ENCODE measurements at places on chromosomes 12 and 14. TPM values are rescaled to one million over a fixed set of nuclear protein-coding genes. Genes with fewer than 3 reads are reported as not detected.

The MIPOL1 gene
- 22.8 TPM for total RNA-seq

- no peak for DNase-seq
Measured at GRCh38 chr12:94488463-94488862, 28.8 kb upstream of the CEP83 start.

- no peak for DNase-seq
Measured at GRCh38 chr14:97946240-97946639, 1149.1 kb downstream of the VRK1 start.

The NKX2-1 gene
- not detected for total RNA-seq

The TTC7B gene
- 17.9 TPM for total RNA-seq

DNA sequence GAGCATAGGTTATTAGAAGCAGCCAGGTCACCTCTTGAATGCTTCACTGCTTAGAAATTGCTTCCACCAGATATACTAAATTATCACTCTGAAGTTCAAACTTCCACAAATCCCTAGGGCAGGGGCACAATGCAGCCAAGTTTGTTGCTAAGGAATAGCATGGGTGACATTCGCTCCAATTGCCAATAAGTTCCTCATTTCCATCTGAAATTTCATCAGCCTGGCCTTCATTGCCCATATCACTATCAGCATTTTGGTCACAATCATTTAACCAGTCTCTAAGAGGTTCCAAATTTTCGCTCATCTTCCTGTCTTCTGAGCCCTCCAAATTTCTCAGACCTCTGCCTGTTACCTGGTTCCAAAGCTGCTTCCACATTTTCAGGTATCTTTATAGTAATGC is 356.1 kb downstream of the DAD1 start:
- no peak for DNase-seq

DNA sequence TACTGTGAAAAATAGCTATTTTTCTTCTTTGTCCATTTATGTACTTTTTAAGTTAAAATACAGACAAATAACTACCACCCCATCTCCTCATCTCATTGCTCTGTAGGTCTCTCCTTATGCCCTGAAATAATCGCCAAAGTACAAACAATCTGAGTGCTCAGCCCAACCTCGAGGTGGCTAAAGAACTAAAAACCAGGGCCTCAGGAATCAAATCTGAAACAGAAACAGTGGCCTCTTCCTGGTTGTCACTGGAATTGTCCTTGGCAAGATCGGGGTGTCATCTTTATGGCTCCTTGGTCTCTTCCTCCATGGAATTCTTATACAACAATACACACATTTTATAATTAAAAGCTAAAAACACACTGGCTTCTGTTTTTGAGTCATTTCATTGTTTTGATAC is 182.4 kb downstream of the ASCL1 start:
- no peak for DNase-seq

The TSPAN11 gene
- total RNA-seq: 0.51 TPM

DNA sequence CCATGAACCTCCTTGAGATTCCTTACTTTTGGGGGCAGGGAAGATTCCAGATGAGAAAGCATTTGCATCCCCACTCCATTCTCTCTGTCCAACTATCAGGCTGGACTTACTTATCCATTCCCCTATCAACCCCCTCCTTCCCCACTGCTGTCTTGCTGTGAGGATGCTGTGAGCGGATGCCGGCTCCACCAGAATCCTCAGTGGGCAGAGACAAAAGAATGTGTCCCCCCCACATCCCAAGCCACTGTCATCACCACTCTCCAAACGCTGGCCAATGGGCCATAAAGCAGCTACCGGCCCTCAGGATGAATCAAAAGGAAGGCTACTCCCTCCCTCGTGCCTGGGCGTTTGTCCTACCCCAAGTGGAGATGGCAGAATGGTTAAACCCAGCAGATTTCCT is 173.0 kb upstream of the NTF3 start:
- no peak for DNase-seq

The HOXC11 gene
- not detected for total RNA-seq

The SERPINA9 gene
- not detected for total RNA-seq

- no peak for DNase-seq
Measured at GRCh38 chr14:101078170-101078891, 174.8 kb upstream of the RTL1 start.

The OR2AP1 gene
- total RNA-seq: not detected

GRCh38 chr12:109645194-109645593 is 68.4 kb upstream of the FAM222A start:
- no peak for DNase-seq

The MOK gene
- 1.0 TPM for total RNA-seq

The DDX11 gene
- 0.77 TPM for total RNA-seq

DNA sequence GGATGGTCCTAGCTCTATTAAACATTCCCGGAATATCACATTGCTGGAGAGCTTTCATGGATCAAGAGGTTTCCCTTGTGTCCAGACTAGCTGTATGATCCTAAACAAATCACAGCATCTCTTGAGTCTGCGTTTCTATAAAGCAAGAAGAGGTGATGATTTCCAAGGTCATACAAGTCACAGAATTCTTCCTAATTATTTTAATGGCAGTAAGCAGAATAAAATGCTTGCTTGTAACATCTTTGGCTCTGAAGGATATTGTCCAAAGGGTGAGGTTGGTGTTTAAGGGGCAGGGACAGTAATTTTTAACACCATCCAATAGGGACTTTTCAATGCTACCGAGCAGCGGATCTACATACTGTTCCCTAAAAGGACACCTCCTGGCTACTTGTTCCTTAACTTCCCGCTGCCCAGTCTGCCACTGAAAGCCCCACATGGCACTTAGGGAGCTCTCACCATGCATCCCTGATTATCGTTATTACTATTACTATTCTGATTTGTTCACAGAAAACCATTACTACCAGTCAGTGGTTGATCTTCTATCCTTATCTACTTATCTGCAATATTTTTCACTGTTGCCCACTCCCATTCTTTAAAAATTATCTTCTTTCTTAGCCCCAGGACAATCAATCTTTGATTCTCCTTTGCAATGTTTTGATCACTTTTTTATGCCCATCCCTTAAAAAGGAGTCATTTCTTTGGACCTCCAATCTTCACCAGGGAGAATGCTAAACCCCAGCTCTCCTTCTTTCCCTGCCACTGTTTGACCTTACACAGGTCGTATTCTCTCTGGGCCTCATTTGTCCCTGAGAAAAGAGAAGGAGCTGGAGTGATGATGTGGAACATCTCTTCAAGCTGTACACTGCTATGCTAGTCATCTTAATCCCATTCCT is 4.0 kb upstream of the PCED1B start:
- no peak for DNase-seq

The ZC2HC1C gene
- 4.7 TPM for total RNA-seq

The VRTN gene
- not detected for total RNA-seq

- no peak for DNase-seq
Measured at GRCh38 chr14:34340025-34340625, 121.9 kb downstream of the SPTSSA start.

DNA sequence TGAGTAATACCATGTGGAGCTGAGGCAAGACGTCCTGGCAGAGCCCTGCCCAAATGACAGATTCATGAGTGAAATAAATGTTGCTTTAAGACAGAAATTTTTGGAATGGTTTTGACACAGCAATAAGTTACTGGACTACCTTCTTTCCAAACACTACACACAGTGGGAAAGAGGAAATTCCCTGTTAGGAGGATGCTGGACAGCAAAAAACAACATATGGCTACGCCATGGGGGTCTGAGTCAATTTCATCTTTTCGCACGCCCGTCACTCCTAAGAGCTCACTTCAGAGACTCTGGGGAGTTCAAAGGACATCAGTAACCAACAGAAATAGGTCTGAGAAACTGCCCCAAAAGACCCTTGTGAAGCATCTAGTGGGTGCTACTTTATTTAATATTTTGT is 55.4 kb downstream of the TMEM132C start:
- no peak for DNase-seq

- no peak for DNase-seq
Measured at GRCh38 chr12:111741235-111741812, 25.4 kb upstream of the ALDH2 start.

DNA sequence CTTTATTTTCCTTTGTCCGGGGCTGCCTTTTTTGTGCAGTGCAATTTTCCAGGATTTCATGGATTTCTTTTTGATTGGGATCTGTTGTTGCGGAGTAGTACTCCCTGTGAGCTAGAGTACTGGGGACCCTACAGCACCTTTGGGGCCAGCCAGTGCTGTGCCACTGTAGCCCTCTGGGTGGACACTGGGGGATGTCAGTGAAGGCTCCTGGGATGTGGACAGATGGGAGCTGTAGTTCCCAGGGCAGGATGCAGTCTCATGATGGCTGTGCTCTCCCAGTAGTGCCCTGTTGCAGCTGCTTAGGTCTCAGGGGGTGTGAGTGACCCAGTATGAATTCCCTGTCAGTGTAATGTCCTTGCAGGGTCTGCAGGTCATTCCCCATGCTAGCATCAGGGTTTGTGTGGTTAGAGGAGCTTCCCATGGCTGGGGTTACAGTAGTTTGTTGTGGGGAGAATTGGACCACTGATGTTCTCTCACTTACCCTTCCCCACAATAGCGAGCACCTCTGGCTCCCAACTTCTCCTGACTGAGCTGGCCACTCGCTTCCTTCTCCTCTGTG is 72.2 kb downstream of the BRMS1L start:
- no peak for DNase-seq

DNA sequence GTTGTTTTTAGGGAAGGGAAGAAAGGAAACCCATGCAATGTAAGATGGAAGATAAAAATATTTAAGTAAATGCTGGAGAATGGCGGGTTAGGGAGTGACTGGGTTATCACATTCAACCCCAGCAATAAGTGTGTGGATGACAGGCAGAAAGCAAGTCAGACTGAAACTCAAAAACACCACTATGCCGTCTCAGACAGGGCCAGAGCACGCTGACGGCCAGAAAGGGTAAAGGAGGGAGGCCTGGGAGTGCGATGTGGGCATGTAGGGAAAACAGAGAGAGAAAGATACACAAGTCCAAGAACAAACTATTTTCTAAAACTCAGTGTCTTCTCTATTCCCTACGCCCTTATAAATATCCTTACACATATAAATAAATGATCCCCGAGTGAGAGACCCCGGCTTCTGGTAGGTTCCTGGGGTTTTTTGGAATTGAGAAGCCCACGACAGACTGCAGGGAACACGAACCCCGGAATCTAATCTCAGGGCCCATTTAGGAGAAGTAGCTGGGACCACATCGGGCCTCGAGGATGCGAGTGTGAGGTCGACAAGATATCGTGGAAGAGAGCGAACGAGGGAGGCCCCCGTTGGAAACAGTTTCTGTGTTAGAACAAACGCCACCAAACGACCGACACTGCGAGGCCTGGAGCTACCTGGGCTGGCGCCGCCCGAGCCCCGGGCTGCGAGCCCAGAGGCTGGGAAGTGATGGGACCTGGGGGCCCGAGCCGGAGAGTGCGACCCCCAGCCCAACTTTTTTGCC is 735 bp upstream of the OTX2 start:
- no peak for DNase-seq

DNA sequence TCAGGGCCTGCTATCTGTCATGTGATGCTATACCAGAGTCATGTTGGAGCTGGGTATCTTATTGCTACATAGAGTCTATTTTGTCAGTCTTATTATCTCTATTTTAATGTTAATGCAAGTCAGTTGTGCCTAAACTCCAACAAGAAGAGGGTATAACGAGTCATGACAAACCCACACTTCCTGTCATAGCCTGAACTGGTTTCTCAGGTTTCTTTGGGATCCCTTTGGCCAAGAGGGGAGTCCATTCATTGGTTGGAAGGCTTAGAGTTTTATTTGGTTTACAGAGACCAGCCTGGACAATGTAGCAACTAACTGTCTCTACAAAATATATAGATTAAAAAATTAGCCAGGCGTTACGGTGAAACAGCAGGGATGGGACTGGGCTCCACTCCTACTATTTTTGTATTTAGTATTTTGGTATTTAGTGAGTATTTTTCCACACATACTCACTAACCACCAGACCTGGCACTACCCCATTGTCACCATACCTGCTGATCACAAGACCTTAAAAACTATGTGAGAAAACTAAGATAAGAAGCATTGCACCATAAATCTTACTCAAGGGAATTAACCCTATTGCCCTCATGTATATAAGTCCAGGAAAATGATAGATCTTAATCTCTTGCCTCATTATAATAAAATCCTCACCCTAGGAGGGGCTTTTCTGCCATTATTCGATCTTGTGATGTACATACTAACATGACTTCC is 387.5 kb downstream of the IPO8 start:
- DNase-seq: no peak

DNA sequence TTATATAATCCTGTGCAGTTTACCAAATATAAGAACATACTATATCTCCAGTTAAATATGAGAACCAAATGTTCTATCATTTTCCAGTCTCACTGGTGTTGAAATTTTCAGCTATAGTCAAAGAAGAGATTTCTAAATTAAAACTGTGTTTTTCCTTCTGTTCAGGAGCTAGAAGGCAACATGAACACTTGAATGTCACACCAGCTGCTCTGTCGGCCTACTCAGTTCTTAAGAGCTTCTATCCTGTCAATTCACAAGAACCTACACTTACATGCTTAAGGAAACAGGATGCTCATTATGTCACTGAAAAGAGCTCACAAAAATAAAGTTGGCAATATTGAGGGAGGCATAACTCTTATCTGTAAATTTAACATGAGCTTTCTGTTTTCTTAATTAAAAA is 43.1 kb downstream of the ATP2B1 start:
- no peak for DNase-seq

DNA sequence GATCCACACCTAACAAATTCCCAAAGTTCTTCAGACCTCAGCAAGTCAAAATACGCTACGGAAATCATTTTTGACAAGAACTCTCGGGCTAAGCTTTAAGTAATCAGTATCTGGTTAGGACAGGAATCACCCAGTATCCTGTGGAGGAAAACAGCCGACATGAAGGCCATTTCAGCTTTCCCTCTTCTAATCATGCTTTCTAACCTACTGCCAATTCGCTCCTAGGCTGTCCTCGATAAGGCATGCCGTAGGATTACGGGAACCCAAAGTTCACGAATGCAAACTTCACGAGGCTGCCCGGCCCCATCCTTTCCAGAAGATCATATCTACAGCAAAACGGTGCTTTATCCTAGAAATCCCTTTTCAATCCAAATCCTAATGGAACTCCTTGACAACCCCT is 81.8 kb upstream of the PTPRB start:
- no peak for DNase-seq

DNA sequence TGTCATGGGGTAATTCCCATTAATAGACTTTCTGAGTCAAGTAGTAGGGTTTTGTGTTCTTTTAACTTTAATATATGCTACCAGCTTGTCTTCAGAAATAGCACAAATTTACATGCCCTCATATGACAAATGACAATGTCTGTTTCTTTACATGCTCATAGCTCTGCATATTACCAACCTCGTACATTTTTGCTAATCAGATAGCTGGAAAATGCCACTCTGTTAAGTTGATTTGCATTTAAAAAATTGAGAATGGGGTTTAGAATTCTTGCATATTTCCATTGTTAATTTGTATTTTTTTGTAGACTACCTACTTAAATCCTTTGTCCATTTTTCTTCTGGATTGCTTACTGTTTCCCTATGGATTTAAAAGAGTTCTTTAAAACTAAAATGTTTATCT is 31.2 kb downstream of the SERPINA1 start:
- no peak for DNase-seq

- DNase-seq: no peak
Measured at GRCh38 chr12:113610698-113611097, 139.0 kb upstream of the LHX5 start.

All from uterus (tissue), 4 donors.